Myocyte (in vitro differentiated cells): ENCODE measurements at places on chromosomes 2 and 18. TPM values are rescaled to one million over a fixed set of nuclear protein-coding genes. Genes with fewer than 3 reads are reported as not detected.

DNA sequence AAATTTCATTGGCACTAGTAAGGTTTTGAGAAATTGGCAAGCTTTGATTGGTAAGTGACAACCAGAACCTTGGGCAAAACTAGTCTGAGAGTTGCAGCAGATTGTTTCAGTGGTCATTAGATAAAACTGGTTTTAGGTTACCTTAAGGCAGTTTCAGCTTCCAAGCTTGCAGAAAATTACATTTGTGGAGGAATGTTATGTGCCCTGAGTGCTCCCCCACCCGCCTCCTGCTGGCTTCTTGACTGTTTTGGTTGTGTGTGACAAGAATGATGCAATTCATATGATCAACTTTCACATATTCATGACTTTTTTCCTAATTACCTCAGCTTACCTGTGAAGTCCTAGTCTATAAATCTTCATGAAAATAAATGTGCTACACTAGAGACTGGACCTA is 599.5 kb upstream of the ZNF804A start:
- no peak for DNase-seq

GRCh38 chr2:133039531-133039930 is 369.5 kb upstream of the LYPD1 start:
- DNase-seq, result no peak

The TRIM54 gene
- 74.0 and 105 TPM in 2 replicates for total RNA-seq

- DNase-seq, result peak; percentile 76
Observed at GRCh38 chr2:230007931-230008707, 60.6 kb downstream of the SLC16A14 start.
